Activated naive CD4-positive, alpha-beta T cell treated with anti-CD3 and anti-CD28 coated beads for 36 hours (primary cell): ENCODE measurements at places on chromosomes 16 and 17. TPM values are rescaled to one million over a fixed set of nuclear protein-coding genes. Genes with fewer than 3 reads are reported as not detected.

DNA sequence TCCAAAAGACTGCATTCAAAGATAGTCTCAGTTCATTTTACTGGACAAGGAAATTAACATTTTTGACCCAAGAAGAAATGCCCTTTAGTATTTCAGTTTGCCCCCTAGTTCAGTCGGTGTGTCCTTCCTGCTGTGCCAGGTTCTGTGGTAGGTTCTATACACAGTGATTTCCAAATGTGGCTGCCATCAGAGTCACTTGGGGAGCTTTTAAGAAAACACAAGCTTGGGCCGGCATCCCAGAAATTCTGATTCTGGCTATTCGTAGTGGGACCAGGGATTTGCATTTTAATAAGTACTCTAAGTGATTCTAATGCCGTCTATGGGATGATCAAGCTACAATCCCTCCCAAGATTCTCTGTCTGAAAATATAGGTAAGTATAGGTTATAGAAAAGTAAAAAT is 10.2 kb downstream of the RSPRY1 start:
- no peaks in the 10 kb centered on the region for H3K27me3 ChIP-seq
- peaks cover 31% of the 10 kb centered on the region for H3K4me1 ChIP-seq
- H3K36me3 ChIP-seq, result peaks cover 2% of the 10 kb centered on the region

Gene HP
- total RNA-seq, result not detected

Gene TP53TG3C
- total RNA-seq, result not detected

GRCh38 chr16:17939122-17939536 is 397.4 kb downstream of the NPIPA8 start:
- H3K4me1 ChIP-seq, result peaks cover 12% of the 10 kb centered on the region
- peaks cover 7% of the 10 kb centered on the region for H3K27me3 ChIP-seq
- peak overlapping the region; percentile 17 for H3K4me3 ChIP-seq

- H3K4me3 ChIP-seq, result no peak overlapping the region
- no peaks in the 10 kb centered on the region for H3K36me3 ChIP-seq
- DNase-seq, result no peak
- peaks cover 11% of the 10 kb centered on the region for H3K27me3 ChIP-seq
- H3K27ac ChIP-seq, result no peak overlapping the region
These were observed 419.8 kb upstream of the DYNLRB2 start for GRCh38 chr16:80120899-80121521.

GRCh38 chr16:65178151-65178550 is 56.3 kb upstream of the CDH11 start:
- no peaks in the 10 kb centered on the region for H3K36me3 ChIP-seq
- H3K27ac ChIP-seq, result no peak overlapping the region
- no peaks in the 10 kb centered on the region for H3K27me3 ChIP-seq
- no peak for DNase-seq
- H3K4me3 ChIP-seq, result no peak overlapping the region
- no peaks in the 10 kb centered on the region for H3K4me1 ChIP-seq

GRCh38 chr16:56163938-56164337 is 27.4 kb upstream of the GNAO1 start:
- H3K4me3 ChIP-seq, result no peak overlapping the region
- DNase-seq, result no peak
- no peak overlapping the region for H3K27ac ChIP-seq
- peaks cover 2% of the 10 kb centered on the region for H3K27me3 ChIP-seq
- H3K4me1 ChIP-seq, result no peaks in the 10 kb centered on the region
- no peaks in the 10 kb centered on the region for H3K36me3 ChIP-seq

DNA sequence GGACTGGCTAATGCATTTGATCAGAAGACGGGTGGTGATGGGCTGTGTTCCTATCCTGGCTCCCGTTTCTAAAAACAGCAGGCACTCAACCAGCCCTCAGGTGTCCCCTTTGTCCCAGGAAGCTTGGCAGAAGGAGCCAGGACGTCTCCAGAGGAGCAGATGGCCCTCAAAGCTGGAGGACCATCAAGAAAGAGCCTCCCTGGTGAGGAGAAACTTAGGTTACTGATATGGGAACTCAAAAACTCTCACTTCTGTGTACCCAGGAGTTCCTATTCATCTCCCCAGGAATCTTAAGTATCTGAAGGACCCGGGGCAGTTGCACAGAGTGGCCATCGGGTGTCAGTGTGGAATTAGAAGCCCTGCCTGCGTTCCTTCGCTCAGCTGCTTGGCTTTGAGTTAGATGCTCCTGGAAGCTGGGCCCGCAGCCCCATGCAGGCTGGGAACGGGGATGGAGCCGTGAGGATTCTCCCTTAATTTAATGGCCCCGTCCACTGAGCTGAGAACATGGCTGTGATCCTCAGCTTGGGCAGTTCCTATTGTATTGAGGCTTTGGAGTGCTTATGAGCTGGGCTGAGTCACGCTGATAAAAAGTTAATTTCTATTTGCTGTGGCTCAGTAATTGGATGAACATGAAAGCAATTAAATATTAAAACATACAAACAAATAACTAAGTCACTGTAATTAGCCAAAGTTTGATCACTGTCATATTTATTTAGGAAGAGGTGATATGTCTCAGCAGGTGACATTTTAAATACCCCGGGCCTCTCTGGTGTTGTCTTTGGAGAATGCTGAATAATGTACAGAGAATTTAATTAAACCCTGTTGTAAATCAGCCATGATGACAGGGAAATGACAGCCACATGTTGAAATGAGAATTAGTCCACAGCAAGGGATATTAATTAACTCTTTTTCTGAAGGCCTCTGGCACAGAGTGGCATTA is 402.1 kb downstream of the SEC14L1 start:
- no peaks in the 10 kb centered on the region for H3K36me3 ChIP-seq
- H3K4me1 ChIP-seq, result no peaks in the 10 kb centered on the region
- H3K27ac ChIP-seq, result no peak overlapping the region
- no peak overlapping the region for H3K4me3 ChIP-seq

DNA sequence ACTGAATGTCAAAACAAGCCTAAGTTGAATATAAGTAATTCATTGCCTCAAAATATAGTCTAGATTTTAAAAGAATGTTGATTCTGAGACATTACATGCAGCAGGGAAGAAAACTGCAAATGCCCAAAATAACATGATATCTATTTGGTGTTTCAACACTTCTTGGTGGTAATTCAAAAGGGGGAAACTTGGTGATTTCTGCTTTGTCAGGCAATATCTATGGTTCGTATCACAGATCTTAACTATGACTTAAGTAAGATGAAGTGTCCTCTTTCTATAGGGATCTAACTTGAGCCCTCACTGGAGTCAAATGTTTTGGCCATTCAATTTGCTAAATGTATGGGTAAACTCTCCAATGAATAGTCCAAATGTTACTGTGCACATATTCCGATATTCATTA is 44.6 kb downstream of the GNA13 start:
- H3K27me3 ChIP-seq, result no peaks in the 10 kb centered on the region
- no peak overlapping the region for H3K27ac ChIP-seq
- no peak for DNase-seq

DNA sequence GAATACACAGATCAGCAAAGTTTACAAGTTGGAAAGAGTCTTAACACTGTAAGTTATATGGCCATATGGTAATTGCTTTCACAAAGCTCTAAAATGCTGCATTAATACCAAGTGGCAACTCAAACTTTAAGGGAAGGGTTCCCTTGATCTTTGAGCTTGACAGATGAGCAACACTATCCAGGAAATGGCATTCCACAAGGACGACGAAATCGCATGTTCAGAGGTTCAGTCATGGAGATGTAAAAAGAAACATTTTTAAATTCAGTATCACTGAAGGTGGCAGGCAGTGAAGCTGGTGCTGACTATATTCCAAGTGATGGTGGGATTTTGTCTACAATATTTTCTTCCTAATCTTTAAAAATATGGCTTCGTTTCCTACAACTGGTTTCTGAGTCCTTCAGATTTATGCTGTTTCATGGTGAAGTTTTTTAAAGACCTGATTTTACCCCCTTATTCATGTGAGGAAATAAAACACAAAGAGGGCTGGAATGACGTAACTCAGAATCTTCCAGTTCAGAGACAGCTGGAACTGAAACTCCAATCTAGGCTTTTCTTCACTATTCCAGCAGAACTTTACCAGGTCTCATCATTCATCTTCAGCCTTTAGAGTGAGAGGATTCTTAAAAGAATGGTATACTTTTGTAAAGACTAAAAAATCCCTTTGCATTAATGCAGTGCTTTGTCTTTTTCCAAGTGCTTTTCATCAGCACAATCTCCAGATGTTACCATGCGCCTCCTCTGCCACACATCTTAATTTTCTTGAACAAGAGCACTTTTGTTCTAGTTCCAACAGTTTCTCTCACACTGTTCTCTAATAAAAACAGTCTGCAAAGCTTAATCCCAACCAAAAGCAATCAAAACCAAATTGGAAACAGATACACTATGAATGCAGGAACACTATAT is 20.2 kb downstream of the CHCT1 start:
- no peak overlapping the region for H3K4me3 ChIP-seq
- no peaks in the 10 kb centered on the region for H3K27me3 ChIP-seq
- no peak for DNase-seq
- H3K27ac ChIP-seq, result no peak overlapping the region
- H3K36me3 ChIP-seq, result peaks cover 3% of the 10 kb centered on the region
- no peaks in the 10 kb centered on the region for H3K4me1 ChIP-seq

DNA sequence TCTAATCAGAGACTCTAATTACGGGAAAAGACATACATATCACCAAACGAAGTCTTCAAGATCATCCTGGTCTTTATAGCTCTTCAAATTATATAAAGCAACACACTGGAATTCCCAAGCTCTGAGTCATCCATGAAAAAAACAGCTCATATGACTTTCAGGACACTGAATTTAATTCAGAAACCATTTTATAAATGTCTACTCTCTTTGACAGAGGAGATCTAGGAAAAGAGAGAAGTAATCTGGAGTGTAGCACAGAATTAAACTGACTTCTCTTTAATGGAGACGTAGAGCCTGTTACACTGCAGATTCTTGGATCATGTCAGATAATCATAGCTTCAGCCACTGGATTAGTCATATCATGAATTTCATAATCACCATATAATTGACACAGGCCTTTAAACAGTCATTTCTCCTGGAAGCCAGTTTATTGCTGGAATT is 86.8 kb upstream of the WSB1 start:
- DNase-seq, result no peak
- H3K4me3 ChIP-seq, result no peak overlapping the region
- H3K36me3 ChIP-seq, result no peaks in the 10 kb centered on the region
- H3K4me1 ChIP-seq, result peaks cover 5% of the 10 kb centered on the region

- no peak for DNase-seq
- no peaks in the 10 kb centered on the region for H3K36me3 ChIP-seq
- no peaks in the 10 kb centered on the region for H3K27me3 ChIP-seq
- H3K27ac ChIP-seq, result no peak overlapping the region
These were observed 13.8 kb downstream of the PKD1 start for GRCh38 chr16:2121853-2122252.

DNA sequence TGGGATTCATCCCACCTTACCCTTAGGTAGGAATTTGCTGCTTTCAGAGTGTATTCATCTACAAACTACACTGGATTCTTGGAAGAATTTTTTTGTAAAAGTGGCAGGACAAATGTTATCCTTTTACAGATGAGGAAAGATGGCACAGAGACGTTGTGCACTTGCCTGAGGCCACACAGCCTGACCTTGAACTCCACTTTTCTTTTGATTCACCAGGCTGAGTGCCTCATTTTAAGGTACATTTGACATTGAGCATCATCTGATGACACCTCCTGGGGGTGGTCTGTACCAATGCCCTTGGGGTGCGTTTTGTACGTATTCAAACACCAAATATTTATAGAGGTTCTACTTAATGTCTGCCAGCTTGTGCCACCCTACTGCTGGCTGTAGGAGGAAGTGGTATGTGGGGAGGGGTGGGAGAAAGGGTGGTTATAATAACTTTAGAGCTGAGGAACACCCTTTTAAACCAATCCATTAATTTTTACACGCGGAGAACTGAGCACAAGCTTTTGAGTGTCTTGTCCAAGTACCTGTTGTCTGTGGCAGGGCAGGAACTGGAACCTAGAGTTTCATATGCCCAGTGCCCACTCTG is 29.1 kb downstream of the HS3ST3B1 start:
- peaks cover 87% of the 10 kb centered on the region for H3K4me1 ChIP-seq
- no peak overlapping the region for H3K4me3 ChIP-seq
- no peaks in the 10 kb centered on the region for H3K27me3 ChIP-seq
- peaks cover 9% of the 10 kb centered on the region for H3K36me3 ChIP-seq
- no peak overlapping the region for H3K27ac ChIP-seq

DNA sequence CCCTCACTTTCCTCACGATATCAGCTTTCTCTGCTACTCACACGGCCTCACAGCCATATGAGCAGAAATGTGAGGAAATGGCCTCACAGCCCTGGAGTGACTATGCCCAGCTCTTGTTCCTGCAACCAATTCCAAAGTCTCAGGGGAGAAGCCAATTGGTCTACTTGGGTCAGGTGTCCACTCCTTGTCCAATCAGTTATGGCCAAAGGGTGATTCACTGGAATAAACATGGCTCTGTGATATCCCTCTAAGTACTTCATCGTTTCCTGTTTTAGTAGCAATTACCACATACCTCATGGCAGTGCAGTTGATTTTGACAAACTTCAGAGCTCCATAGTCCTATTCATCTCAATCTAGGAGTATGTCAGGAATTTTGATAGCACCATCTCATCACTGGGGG is 195.4 kb downstream of the KATNIP start:
- H3K27ac ChIP-seq, result no peak overlapping the region
- DNase-seq, result no peak
- no peaks in the 10 kb centered on the region for H3K27me3 ChIP-seq
- H3K4me3 ChIP-seq, result no peak overlapping the region
- peaks cover 13% of the 10 kb centered on the region for H3K36me3 ChIP-seq
- H3K4me1 ChIP-seq, result peaks cover 4% of the 10 kb centered on the region

GRCh38 chr16:15548482-15548891 is 94.5 kb downstream of the MARF1 start:
- no peak overlapping the region for H3K4me3 ChIP-seq
- no peak overlapping the region for H3K27ac ChIP-seq
- no peaks in the 10 kb centered on the region for H3K36me3 ChIP-seq
- no peaks in the 10 kb centered on the region for H3K27me3 ChIP-seq
- peaks cover 24% of the 10 kb centered on the region for H3K4me1 ChIP-seq
- no peak for DNase-seq

Gene CD300H
- total RNA-seq, result not detected
